SK-MEL-5 (cell line): ENCODE measurements at places on chromosomes 3 and 15.

GRCh38 chr3:138944929-138945708, 1.8 kb downstream of the FOXL2 start:
- no peak for DNase-seq

DNA sequence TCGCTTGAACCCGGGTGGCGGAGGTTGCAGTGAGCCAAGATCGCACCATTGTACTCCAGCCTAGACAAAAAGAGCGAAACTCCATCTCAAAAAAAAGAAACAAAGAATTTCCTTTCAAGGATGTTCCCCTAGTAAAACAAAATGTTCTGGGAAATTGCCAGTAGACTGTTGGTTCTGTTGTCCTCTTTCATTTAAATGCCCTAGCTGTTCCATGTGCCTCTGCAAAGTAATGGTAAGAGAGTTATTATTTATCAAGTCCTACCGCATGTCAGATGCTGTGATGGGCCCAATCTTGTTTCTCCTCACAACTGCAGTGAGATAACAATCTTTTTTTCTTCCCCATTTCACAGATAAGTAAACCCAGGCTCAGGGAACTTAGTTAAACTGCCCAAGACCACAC, 254.3 kb upstream of the TPM1 start:
- no peak for DNase-seq

DNA sequence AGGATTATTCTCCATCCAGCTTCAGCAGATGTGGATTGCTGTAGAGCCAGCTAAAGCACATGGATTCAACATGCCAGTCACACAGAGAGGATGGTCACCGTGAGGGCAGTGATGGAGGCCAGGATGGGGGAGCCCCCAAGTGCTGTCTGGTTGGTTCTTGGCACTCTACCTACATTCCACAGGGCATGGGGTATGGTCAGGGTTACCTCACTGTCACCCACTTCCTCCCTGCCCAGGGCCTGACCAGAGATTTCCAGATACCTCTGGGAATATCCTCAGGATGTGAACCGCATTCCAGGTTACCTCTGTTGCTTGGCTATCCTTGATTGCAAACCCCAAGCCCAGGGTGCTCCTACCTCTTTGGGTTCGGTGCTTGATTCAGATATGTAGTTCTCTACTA, 147.3 kb upstream of the TRIM42 start:
- DNase-seq = no peak

GRCh38 chr3:101117465-101117864, 124.2 kb upstream of the ABI3BP start:
- no peak for DNase-seq

GRCh38 chr3:114375608-114376421, 82.0 kb downstream of the TIGIT start:
- DNase-seq = no peak

DNA sequence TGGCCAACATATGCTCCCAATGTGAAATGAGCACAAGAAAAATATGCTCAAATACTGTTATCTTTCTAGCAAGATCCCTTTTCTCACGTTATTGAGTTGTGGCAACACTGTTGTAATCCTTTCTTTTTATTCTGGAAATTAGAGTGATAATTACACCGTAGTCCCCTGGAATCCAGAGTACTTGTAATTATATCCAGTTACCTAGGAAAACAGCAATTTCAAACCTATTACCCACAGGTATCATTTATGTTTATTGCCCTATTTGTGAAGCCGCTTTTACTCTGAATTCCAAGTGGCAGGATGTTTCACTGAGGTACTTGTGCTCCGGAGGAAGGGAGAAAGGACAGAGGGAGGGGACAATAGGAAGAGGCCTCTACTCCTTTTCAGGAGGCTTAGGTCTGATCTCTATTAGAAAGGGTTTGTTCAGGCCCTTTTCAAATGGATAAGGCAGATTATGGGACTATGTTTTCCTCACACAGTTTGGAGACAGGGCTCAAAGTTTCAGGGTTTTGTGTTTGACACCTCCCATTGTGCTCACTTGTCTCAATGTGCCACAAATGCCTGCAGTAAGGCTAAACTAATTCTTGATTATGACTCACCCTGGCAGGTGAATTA, 646.6 kb downstream of the TUSC7 start:
- no peak for DNase-seq

- no peak for DNase-seq
Measured at GRCh38 chr3:188624384-188624783, 470.4 kb downstream of the LPP start.

DNA sequence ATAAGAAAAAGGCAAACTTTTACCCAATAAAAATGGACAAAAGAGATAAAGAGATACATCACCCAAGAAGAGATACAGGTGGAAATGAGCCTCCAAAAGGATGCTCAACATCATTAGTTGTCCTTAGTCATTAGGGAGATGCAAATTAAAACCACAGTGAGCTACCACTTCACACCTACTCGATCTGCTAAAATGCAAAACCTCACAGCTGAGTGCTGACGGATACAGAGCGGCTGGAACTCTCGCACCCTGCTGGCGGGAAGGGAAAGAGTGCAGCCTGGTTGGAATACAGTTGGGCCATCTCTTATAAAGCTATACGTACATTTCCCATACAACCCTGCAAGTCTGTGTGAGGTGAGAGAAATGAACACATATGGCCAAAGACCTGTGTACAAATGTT, 78.5 kb upstream of the PRR20G start:
- DNase-seq = peak; percentile 37

DNA sequence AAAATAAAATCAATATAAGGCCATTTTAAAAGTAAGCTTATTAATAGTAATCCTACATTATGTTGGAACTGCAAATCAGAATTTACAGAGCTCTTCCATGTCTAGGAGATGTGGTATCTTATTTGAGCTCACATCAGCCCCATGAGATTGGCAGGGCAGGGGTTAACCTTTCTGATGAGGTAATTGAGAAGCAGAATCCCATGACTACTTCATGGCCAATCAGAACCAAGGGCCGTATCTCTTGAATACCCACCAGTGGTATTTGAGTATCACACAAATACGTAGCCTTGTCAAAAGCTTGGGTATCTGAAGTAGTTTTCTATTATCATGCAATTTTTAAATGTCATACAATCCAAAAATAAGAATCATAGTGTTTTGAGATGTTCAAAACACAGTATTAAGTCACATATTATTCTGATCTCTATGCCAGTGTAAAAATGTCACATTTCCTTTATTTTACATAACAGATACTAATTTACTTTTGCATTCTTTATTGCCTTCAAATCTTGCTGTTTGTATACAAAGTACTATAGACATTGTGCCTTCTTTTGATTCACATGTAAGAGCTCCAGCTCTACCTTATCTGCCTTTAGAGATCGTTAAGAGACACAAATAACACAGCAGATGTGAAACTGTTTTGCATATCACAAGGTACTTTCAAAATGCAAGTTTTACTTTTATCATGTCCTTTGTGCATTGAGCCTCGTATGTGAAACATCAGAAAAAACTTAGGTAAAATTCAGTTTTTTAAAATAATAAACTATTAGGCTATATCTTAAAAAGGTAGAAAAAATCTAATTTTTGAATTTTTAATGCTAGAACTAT, 251.7 kb upstream of the GOLGA6L4 start:
- DNase-seq = no peak

GRCh38 chr3:66394019-66394752, 106.6 kb downstream of the LRIG1 start:
- no peak for DNase-seq

DNA sequence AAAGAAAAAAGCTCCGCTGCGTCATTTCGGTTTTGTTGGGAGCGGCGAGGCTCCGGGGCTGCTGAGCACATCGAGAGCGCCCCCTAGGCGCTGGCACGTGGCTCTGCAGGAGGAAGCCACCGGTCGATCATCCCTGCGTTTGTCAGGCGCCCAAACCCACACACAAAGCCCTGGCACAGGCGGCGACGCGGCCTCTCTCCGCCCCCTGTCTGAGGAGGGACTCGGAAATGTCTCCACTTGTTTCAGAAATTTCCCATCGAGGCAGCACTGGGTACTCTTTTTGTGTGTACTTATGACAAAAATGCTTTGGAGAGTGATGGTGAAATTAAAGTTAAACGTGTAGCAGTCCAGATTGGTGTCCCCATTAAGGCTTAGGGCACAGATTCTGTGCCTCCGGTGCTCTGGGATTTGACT, 407.3 kb upstream of the ONECUT1 start:
- peak; percentile 89 for DNase-seq

DNA sequence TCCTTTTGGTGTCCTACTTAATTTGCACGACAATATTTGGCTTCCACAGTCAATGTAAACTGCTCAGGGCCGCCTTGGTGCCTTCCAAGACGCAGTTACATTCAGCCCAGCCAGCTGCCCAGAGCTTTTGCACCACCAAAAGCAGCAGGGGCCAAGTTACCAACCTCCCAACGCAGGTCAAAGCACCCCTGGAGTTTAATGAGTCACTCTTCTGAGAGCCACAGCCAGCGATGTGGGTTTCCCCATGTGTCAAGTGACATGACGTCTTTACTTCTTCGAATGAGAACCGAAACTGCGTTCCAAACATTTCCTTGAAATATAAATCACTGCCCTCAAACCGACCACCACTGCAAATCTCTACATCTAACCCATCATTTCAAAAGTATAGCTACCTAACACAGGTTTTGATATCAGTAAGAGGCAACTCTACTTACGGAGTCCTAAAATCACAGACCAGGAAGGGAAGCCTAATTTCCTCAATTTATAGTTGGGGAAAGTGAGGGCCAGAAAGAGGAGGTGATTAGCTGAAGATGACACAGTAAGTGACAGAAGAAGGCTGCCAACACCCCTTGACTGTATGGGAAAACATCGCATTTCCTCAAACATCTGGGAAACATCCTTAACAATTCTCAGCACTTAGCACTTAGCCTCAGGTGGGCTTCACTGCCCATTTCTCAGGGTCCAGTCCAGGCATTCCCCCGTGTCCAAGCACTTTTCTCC, 24.5 kb downstream of the MB21D2 start:
- DNase-seq = peak; percentile 61

DNA sequence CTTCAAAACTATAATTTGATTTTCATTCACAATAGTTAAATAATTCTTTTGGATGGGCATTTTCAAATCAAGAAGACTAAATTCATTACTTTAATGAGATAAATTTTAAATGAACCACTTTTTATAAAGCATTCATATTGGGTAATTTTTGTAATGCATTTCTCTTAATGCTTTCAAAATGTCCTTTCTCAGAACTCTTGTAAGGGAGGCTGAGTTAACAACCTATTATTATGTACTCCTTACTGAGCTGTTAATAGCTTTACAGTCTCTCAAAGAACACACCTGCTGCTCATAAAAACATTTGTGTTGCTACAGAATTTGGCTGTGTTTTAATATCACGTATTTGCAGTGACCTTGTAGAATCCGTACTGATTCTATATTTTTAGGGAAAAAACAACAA, 334.0 kb upstream of the ARL6 start:
- DNase-seq = no peak

DNA sequence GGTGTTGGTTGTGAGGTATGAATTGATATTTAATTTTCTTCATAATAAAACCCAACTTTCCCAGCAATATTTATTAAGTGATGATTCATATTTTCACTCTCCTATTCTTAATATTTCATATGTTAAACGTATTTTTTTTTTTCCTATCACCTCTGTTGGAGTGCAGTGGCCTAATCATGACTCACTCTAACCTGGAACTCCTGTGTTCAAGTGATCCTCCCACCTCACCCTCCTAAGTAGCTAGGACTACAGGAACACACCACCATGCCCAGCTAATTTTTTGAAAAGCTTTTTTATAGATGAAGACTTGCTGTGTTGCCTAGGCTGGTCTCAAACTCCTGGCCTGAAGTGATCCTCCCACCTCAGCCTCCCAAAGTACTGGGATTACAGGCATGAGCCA, 8.6 kb downstream of the PARP15 start:
- no peak for DNase-seq

DNA sequence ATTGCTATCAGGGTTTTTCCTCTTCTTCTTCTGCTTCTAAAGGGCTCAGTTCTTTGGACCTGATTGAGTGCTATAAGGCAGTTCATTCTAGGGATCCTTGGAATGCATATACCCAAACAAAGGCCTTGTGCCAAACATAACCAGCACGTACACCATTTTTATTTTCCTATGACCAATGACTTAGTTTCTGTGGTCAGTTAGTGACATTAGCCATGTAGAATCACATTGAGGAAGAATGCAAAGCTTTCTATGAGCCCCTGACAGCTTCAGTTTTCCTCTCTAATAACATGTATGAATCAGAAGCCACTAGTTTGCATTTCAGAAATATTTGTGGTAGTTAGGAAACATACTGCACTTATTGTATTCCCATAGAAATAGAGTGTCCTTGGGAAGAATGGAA, 240.0 kb downstream of the THRB start:
- peak; percentile 45 for DNase-seq

- no peak for DNase-seq
Measured at GRCh38 chr15:79198461-79198860, 84.1 kb upstream of the ANKRD34C start.

GRCh38 chr15:89898614-89899294, 5.0 kb upstream of the AP3S2 start:
- DNase-seq = peak; percentile 75

GRCh38 chr3:176655404-176656094, 541.7 kb downstream of the TBL1XR1 start:
- no peak for DNase-seq

GRCh38 chr3:60979461-60980341, 271.6 kb downstream of the FHIT start:
- DNase-seq = peak; percentile 55

- DNase-seq = no peak
Measured at GRCh38 chr15:52428297-52428696, 100.4 kb downstream of the MYO5A start.

DNA sequence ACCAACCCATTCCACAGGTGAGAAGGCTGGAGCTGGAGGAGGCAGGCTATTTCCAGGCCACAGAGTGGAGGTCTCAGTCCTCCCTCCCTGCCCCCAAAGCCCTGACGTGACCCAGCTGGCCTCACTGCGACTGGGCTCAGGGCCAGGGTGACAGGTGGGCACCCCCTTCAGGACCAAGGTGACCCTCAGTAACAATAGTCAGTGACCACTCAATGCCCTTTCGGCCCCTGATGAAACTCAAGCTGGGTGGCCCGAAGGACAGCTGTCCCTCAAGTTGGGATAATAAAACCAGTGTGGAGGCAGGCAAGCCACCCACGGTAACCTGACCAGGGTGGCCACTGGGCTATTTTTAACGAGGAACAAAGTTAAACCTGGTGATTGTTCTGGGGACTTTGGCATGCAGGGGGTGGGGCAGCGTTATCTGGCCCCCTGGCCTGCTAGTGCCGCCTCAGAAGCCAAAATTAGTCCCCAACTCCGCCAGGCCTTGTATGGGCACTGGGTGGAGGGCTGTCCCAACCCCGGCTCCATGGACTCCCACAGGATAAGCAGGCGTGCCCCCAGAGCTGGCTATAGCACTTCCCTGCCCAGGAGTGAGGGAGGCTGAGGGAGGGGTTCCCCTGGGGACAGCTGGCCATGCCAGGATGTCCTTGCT, 1.1 kb downstream of the TNNC1 start:
- no peak for DNase-seq

- no peak for DNase-seq
Measured at GRCh38 chr3:193662757-193663322, 69.8 kb downstream of the OPA1 start.
